Hepatocyte (in vitro differentiated cells): ENCODE measurements at places on chromosomes 7 and 10. TPM values are rescaled to one million over a fixed set of nuclear protein-coding genes. Genes with fewer than 3 reads are reported as not detected.
A peak's percentile ranks its signal among the peaks of the same experiment; 100 is the strongest.

DNA sequence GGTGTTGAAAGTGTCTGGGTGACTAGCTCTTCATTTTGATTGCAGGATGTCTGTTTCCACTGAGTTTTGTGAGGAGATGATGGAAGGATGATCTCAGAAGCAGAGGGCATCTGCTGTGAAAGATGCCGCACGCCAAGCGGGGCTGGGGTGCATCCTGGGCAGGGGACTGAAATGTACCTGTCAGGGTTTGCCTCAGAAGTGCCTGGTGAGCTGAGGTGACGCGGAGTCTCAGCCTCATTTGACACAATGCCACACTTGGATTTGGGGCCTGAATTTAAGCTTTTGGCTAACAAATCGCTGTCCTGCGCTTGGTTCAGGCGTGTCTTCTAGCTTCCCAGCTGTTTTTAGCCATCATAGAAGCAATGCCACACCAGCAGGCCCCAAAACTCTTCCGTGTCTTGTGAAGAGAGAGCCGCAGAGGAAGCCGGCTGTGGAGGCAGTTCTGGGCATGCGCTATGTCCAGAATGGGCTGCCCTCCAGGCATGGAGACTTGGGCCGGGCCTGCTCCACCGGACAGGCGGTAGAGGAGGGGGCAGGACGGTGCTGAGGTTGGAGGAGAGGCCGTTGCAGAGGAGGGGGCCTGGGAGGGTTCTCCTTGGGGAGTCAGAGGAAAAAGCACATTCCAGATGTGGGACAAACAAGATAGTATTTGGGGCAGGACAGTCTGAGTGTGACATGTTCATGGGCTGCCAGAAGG, 31.2 kb downstream of the WDR86 start:
- H3K4me1 ChIP-seq = peaks cover 10% of the 10 kb centered on the region
- DNase-seq = no peak
- H3K36me3 ChIP-seq = no peaks in the 10 kb centered on the region
- H3K27ac ChIP-seq = no peak overlapping the region

GRCh38 chr10:49330127-49330665, 31.2 kb downstream of the C10orf71 start:
- H3K36me3 ChIP-seq = no peaks in the 10 kb centered on the region
- no peaks in the 10 kb centered on the region for H3K4me1 ChIP-seq
- no peak for DNase-seq
- no peak overlapping the region for H3K4me3 ChIP-seq
- no peak overlapping the region for H3K27ac ChIP-seq

DNA sequence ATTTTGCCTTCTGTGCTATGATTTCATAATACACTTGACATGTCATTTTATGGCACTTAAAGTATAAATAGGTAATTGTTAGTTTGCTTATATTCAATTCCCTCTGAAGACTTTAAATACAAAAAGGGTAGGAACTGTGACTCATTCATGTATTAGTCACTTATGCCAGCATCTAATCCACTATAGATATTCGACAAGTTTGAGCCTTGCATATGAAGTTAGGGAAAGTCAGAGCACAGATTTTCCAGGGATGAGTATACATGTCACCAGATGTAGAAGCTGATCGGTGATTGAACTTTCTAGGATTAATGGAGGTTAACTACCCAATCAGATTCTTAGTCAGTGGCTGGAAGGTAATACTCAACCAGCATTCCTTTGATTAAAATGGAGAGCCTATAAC, 1321.5 kb downstream of the XPNPEP1 start:
- no peaks in the 10 kb centered on the region for H3K36me3 ChIP-seq
- no peak overlapping the region for H3K4me3 ChIP-seq
- DNase-seq = no peak
- H3K27ac ChIP-seq = peak overlapping the region; percentile 1
- H3K4me1 ChIP-seq = peaks cover 20% of the 10 kb centered on the region

DNA sequence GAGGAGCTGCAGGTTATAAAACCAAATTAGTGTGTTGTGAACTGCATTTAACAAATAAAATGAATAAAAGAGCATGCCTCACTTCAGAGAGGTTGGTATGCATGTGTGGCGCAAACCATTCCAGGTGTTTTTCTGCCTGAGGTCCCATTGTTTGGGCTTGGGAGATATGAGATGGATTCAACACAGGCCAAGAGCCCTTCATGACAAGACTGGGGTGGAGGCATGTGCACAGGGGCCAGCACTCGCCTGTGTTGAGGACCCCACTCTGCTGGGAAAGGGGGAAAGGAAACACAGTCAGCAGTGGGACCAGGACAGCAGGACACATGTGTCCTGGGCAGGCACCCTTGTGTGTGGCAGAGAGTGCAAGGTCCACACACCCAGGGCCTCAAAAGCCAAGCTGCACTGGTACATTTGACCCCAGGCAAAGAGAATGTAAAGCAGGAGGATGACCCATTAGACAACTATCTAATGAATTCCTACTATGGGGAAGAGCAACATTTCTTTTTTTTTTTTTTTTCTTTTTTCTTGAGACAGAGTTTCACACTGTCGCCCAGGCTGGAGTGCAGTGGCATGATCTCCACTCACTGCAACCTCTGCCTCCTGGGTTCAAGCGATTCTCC, 9.2 kb upstream of the SLC18A3 start:
- DNase-seq = no peak
- H3K27ac ChIP-seq = no peak overlapping the region
- no peaks in the 10 kb centered on the region for H3K4me1 ChIP-seq
- H3K4me3 ChIP-seq = no peak overlapping the region
- H3K36me3 ChIP-seq = no peaks in the 10 kb centered on the region
- H3K27me3 ChIP-seq = peaks cover 17% of the 10 kb centered on the region

- DNase-seq = no peak
- H3K4me1 ChIP-seq = no peaks in the 10 kb centered on the region
- H3K36me3 ChIP-seq = no peaks in the 10 kb centered on the region
These were observed 417.0 kb upstream of the PFKP start for GRCh38 chr10:2650328-2650727.

DNA sequence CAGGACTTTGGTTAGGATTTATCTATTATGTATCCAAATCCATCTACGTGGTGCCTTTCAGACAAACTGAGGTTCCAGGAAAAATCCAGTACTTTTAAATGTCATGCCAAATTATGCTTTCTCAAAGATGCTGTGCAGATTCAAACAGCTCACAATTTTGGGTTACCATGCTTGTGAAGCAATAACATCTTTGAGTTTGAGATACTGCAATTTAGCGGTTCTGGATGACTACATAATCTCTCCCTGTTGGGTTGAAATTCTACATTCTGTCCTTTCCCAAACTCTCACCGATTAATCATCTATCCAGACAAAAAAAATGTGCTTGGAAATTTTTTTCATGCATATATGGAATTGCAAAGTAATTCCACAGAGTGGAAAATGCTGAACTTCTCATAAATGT, 3.5 kb downstream of the RHOBTB1 start:
- H3K36me3 ChIP-seq = no peaks in the 10 kb centered on the region
- peaks cover 19% of the 10 kb centered on the region for H3K4me1 ChIP-seq
- no peaks in the 10 kb centered on the region for H3K27me3 ChIP-seq
- H3K27ac ChIP-seq = no peak overlapping the region
- no peak overlapping the region for H3K4me3 ChIP-seq
- DNase-seq = no peak

Gene EMX2
- not detected in 2 replicates for polyA plus RNA-seq

Gene AKR1C2
- 35.0 and 51.7 TPM in 2 replicates for polyA plus RNA-seq

Gene UTF1
- not detected in 2 replicates for polyA plus RNA-seq

- H3K27ac ChIP-seq = no peak overlapping the region
- H3K4me3 ChIP-seq = no peak overlapping the region
- H3K4me1 ChIP-seq = no peaks in the 10 kb centered on the region
- no peaks in the 10 kb centered on the region for H3K36me3 ChIP-seq
- peaks cover 6% of the 10 kb centered on the region for H3K27me3 ChIP-seq
These were observed 1151.8 kb downstream of the TYW1 start for GRCh38 chr7:68148440-68148839.

Gene MPP7
- 6.6 and 6.8 TPM in 2 replicates for polyA plus RNA-seq

Gene ACSM6
- 0.10 TPM in 1 of 2 replicates, not detected in the other for polyA plus RNA-seq

Gene BMI1
- polyA plus RNA-seq = 23.5 and 25.5 TPM in 2 replicates

DNA sequence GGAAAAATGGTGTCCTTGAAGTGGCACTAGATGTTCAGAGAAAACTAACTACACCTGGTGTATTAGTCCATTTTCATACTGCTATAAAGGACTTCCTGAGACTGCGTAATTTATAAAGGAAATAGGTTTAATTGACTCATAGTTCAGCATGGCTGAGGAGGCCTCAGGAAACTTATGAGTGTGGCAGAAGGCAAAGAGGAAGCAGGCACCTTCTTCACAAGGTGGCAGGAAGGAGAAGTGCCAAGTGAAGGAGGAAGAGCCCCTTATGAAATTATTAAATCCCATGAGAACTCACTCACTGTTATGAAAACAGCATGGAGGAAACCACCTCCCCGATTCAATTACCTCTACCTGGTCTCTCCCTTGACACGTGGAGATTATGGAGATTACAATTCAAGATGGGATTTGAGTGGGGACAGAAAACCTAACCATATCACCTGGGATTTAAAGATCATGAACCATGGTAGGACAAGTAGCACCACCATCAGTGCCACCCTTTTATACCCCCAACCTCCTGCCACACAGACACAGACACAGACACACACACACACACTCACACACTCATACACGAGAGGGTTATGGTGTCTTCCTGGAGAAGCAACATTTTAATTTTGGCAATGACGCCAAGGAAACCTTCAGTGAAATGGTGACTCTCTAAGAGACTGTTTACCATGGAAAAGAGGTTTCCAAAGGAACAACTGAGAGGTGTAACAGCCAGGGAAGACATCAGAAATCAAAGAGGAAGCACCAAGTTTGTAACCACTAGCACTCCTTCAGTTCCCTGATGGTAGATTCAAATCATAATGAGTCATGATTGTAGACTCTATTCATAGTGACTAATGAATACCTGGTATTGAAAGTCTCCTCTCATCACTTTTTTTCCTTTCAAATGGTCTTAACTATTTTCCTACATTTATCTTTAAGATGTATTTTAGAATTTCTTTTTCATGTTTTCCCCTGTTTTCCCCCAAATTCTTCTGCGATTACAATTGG, 41.8 kb upstream of the WNT16 start:
- H3K27me3 ChIP-seq = no peaks in the 10 kb centered on the region
- H3K27ac ChIP-seq = no peak overlapping the region
- no peak for DNase-seq
